ENCODE measurements at places on chromosomes 1 and 21. TPM values are rescaled to one million over a fixed set of nuclear protein-coding genes. Genes with fewer than 3 reads are reported as not detected.

NFYC gene
- 37.9 TPM for polyA plus RNA-seq

DNA sequence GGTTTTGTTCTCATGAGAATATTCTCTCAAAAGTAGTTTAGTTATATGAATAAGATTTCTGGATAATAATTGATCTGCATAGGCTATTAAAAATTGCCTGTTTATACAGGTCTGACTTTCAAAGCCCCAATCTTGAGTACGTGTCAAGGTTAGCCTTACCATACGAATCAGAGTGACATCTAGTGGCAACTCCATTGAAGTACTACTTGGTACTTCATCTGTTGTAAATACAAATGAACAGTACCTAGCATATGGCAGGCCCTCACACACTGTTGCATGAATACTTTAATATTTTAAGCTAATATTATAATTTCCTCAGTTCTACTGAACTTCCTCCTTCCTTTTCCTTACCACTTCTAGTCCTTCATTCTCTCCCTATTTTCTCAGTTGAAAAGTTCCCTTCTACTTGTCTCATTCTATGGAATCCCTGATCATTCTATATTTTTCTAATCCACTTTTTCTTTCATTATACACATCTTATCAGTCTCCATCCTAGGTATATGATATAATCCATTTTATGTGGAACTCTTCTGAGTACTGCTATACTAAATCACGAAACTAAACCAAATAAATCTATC lies 101.2 kb downstream of the AKT3 start:
- peak; percentile 65 for DNase-seq

GRCh38 chr1:150778409-150778808 lies 12.8 kb upstream of the CTSS start:
- DNase-seq, result no peak

ARID4B gene
- polyA plus RNA-seq, result 15.6 TPM

DNA sequence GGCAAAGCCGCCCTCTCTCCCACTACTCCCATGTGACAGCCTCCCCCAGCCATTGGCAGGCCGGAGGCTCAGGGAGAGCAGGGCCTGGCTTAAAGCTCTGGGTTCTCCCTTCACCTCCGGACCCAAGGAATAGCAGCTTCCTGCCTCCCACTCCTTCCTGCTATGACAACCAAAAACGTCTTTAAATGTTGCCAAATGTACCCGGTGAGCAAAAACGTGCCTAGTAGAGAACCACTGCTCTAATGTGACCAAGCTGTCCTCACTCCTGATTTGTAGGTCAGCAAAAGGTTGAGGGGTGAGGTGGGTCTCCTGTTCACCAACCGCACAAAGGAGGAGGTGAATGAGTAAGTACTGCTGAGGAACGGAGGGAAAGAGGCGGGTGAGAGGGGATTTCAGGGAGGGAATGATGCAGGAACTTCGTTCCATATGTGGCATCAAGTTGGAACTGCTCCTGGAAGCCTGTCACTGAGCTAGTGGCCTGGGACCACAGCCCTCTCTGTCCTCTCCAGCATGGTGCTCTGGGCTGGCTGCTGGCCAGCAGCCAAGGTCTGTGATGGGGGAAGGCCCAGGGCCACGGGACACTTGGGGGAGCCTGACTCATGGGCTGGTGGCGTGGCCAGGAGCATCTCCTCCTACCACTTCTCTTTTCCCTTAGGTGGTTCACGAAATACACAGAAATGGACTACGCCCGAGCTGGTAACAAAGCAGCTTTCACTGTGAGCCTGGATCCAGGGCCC lies 5.7 kb downstream of the MRTO4 start:
- no peak for DNase-seq

DNA sequence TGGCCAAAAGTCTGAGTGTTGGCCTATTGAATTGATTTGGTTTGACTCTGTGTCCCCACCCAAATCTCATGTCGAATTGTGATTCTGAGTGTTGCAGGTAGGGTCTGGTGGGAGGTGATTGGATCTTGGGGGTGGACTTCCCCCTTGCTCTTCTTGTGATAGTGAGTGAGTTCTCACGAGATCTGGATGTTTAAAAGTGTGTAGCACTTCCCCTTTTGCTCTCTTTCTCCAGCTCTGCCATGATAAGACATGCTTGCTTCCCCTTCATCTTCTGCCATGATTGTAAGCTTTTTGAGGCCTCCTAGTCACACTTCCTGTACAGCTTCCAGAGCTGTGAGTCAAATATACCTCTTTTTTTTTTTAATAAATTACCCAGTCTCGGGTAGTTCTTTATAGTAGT lies 297.1 kb upstream of the ZRANB2 start:
- no peak for DNase-seq

Measured in AG04450 (cell line).